ENCODE measurements at places on chromosomes 12 and 14. TPM values are rescaled to one million over a fixed set of nuclear protein-coding genes. Genes with fewer than 3 reads are reported as not detected.

Gene DEGS2
- polyA plus RNA-seq, result 16.1 TPM

Gene HOXC4
- 1.1 TPM for polyA plus RNA-seq

Gene FAIM2
- polyA plus RNA-seq, result 2.2 TPM

Gene MUCL1
- not detected for polyA plus RNA-seq

Gene PAPLN
- polyA plus RNA-seq, result 0.45 TPM

Gene FGF6
- polyA plus RNA-seq, result not detected

Gene C3AR1
- polyA plus RNA-seq, result 2.7 TPM

Gene TSPAN8
- 798 TPM for polyA plus RNA-seq

Gene SELPLG
- 1.1 TPM for polyA plus RNA-seq

Gene KRT72
- 9.8 TPM for polyA plus RNA-seq

Gene COQ5
- 33.2 TPM for polyA plus RNA-seq

Gene LTBP2
- polyA plus RNA-seq, result 1.7 TPM

Data from small intestine (tissue), 16 donors.